Fibroblast of skin of back (primary cell): ENCODE measurements at places on chromosomes 16 and 17.

GRCh38 chr17:36755586-36755985 lies 154.2 kb downstream of the MRM1 start:
- no peak for DNase-seq

- DNase-seq: no peak
These were observed 646 bp downstream of the CBX2 start for GRCh38 chr17:79778504-79779083.

DNA sequence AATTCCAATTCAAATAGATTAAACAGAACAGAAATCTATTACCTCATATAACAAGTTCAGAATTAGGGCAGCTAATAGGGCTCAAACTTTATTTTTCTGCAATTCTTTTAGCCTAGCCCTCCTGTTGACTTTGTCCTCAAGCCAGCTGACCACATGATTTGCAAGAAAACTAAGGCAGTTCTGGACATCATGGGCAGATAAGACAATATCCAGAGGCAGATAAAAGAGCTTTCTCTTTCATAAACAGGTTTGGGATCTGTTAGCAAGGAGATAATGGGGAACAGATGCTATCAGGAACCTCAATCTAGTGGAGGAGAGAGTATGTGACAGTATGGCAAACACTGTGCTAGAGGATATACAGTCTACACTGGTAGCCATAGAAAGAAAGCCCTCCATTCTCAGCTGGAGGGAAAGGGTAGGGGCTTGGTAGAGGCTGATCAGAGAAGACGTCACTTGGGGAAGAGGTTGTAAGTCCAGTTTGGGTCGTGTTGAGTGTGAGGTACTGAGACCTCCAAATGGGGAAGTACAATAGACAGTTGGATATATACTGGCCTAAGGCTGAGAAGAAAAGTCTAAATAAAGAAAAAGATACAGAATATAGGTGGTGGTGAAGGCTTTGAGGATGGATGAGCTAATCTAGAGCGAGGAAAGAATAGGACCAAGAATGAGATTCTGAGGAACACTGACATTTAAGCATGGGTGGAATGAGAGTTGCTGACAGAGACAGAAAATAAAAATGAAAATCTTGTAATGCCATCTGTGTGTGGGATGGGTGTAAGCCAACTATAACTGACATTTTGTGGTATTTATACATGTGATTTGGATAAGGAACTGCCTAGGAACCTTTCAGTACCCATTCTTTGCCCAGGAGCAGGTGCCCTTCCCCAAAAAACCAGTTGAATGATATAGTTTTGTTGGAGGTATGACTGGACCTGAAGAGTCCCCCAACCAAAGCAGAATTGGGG lies 67.4 kb downstream of the CYB561 start:
- DNase-seq: no peak

- DNase-seq: no peak
These were observed 160.7 kb downstream of the IRX5 start for GRCh38 chr16:55091213-55091870.

- no peak for DNase-seq
These were observed 5.5 kb upstream of the NCBP3 start for GRCh38 chr17:3851461-3852100.
